ENCODE measurements at places on chromosomes 3 and 15.

GRCh38 chr3:18386274-18386890 lies 38.8 kb downstream of the SATB1 start:
- DNase-seq = no peak

- no peak for DNase-seq
Observed at GRCh38 chr3:169847896-169848295, 21.8 kb downstream of the LRRC31 start.

GRCh38 chr3:196501316-196502044 lies 2.1 kb downstream of the RNF168 start:
- no peak for DNase-seq

DNA sequence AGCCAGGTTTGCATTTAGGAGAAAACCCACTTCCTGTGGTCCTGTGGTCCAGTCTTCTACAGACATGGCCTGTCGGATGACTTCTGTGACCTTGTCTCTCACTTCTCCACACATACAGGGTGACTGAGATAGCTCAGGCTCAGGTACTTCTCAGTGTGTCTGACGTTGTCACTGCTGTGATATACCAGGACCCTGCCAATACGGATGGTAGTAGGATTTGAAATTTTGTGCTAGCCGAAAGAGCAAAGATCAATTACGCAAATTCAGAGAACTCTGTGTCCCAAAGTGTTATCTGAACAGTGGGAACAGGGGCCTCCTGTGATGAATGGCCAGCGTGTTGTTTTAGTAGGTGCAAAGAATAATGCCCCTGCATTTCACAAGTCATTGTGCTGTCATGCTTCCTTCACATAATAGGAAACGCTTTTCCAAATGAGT lies 128.9 kb downstream of the MCTP2 start:
- DNase-seq = no peak

GRCh38 chr3:97838393-97838792 lies 16.6 kb downstream of the CRYBG3 start:
- DNase-seq = no peak
